ENCODE measurements at places on chromosomes 6 and 20. TPM values are rescaled to one million over a fixed set of nuclear protein-coding genes. Genes with fewer than 3 reads are reported as not detected.

Gene KCNK5
- 0.16 TPM for total RNA-seq

Gene ZNF334
- 0.81 TPM for total RNA-seq

Gene LY6G6C
- not detected for total RNA-seq

Gene E2F1
- total RNA-seq: 1.3 TPM

Gene SLC22A2
- not detected for total RNA-seq

DNA sequence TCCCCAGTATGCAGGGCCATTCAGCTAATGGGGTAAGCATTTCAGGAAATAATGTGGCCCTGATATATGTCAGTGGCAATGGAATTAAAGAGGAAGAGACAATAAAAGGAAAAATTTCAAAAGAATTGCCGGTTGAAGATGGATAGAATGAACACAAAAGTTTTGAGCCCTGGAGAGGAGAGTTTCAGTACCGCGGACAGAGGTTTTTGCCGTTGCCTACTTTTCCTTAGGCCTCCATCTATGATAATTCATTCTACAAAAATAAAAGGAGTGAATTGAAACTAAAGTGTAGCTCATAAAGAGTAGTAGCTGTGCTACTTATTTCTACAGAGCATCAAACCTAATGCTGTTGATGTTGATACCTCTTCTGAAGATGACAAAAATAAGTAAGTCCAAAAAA lies 140.7 kb downstream of the RNASET2 start:
- H3K4me3 ChIP-seq: no peak overlapping the region
- no peaks in the 10 kb centered on the region for H3K27me3 ChIP-seq
- H3K27ac ChIP-seq: no peak overlapping the region

GRCh38 chr20:8303651-8304050 lies 171.6 kb downstream of the PLCB1 start:
- H3K4me3 ChIP-seq: no peak overlapping the region
- H3K27ac ChIP-seq: no peak overlapping the region
- no peak for DNase-seq
- H3K27me3 ChIP-seq: no peaks in the 10 kb centered on the region

- no peaks in the 10 kb centered on the region for H3K36me3 ChIP-seq
- DNase-seq: no peak
- no peak overlapping the region for H3K4me3 ChIP-seq
- peaks cover 43% of the 10 kb centered on the region for H3K27me3 ChIP-seq
- H3K27ac ChIP-seq: no peak overlapping the region
Measured at GRCh38 chr6:101393829-101394251, 332 bp downstream of the GRIK2 start.

- H3K27me3 ChIP-seq: no peaks in the 10 kb centered on the region
- peaks cover 14% of the 10 kb centered on the region for H3K4me1 ChIP-seq
- peak; percentile 43 for DNase-seq
- H3K4me3 ChIP-seq: peak overlapping the region; percentile 55
- H3K27ac ChIP-seq: no peak overlapping the region
- peaks cover 2% of the 10 kb centered on the region for H3K36me3 ChIP-seq
Measured at GRCh38 chr6:2038092-2038491, 207.3 kb downstream of the GMDS start.

- H3K4me1 ChIP-seq: peaks cover 33% of the 10 kb centered on the region
- H3K36me3 ChIP-seq: peaks cover 3% of the 10 kb centered on the region
- no peak for DNase-seq
- no peaks in the 10 kb centered on the region for H3K27me3 ChIP-seq
- H3K27ac ChIP-seq: no peak overlapping the region
Measured at GRCh38 chr6:39929733-39930461, 4.4 kb downstream of the MOCS1 start.

- H3K36me3 ChIP-seq: peaks cover 2% of the 10 kb centered on the region
- H3K4me1 ChIP-seq: peaks cover 15% of the 10 kb centered on the region
- no peak overlapping the region for H3K4me3 ChIP-seq
- no peak overlapping the region for H3K27ac ChIP-seq
- no peak for DNase-seq
- no peaks in the 10 kb centered on the region for H3K27me3 ChIP-seq
Measured at GRCh38 chr6:26224940-26225847, 138.0 kb downstream of the HFE start.

DNA sequence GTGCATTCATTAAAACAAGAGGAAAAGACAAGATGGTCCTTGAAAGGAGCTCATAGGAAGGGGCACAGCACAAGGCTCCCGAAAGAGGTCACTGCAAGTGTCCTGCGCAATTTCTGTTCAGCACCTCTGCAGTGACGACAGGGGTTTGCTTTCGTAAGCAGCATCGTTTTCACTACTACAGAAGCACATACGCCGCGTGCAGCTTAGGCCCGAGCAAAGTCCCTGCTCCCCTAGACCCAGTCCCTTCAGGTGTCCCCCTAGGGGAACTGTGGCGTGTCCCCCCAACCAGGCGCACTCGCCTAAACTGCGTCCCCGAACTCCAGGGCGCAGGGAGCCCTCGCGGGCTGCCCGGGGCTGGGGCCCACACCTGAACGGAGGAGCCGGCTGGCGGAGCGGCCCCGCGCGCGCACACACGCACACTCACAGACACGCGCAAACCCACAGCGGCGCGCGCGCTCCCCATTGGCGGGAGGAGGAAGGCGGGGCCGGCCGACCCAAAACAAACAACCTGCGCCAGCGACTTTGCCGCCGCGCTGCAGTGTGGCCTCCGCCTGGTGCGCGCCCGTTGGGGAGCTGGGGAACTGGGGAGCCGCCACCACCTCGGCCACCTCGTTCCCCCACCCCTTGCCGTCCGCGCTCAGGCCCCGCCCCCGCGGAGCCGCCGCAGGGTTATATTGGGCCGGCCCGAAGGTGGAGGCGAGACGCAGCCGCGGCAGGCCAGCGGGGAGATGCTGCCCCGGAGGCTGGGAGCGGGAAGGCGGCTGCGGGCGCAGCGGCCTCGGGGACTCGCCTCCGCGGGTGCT lies at the start of gene FOXQ1:
Gene FOXQ1, plus strand, starts transcription at position 699 of the 803 bp plus-strand sequence. CDS start 607 bp downstream, outside the sequence.
- H3K36me3 ChIP-seq: peaks cover 7% of the 10 kb centered on the region
- H3K27me3 ChIP-seq: peaks cover 59% of the 10 kb centered on the region
- no peak within 1 kb of the TSS for H3K27ac ChIP-seq
- peak within 1 kb of the TSS; percentile 78 for H3K4me3 ChIP-seq
- DNase-seq: no peak

DNA sequence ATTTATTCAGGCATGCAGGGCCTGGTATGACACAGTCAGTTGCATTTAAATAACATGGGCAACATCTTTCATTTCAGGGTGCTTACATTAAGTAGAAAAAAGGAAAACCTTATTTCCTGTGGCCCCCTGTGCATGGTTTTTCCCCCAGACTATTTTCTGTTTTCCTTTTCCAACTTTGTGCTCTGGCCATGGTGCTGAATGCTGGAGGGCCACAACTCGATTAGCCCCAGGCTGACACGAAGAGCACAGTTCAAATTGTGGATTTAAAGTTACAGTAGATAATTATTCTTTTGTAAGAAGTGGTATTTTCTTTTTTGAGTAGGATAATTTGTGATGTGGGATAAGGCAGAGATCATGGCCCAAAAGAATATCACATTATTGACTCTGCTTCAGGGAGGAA lies 332.0 kb downstream of the HAO1 start:
- no peak overlapping the region for H3K27ac ChIP-seq
- no peaks in the 10 kb centered on the region for H3K36me3 ChIP-seq
- H3K4me3 ChIP-seq: no peak overlapping the region
- H3K27me3 ChIP-seq: no peaks in the 10 kb centered on the region

GRCh38 chr20:15584507-15584906 lies 988.7 kb downstream of the KIF16B start:
- no peak overlapping the region for H3K4me3 ChIP-seq
- H3K36me3 ChIP-seq: no peaks in the 10 kb centered on the region
- peaks cover 3% of the 10 kb centered on the region for H3K27me3 ChIP-seq
- DNase-seq: no peak
- H3K27ac ChIP-seq: no peak overlapping the region

Data from naive thymus-derived CD8-positive, alpha-beta T cell (primary cell).